ENCODE measurements at places on chromosomes 7 and 10.

DNA sequence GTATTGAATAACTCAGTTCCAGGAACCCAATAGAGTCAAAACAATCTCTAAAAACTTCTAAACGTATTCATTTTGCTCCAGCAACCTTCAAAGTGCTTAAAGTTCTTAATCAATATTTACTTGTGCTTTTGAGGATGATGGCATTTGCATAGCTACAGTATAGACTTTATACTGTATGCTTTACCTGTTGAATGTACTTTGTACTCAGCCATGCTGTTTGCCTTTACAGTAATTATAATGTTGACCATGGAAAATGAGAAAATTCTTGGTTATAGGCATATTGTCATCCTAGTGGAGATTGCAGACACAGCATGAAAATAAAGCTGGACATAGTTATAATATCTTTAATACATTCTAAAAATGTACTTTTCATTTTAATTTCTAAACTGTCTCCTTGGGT lies 762.7 kb upstream of the PHF14 start:
- no peak for DNase-seq

GRCh38 chr10:133617196-133617595 lies 9.4 kb downstream of the FRG2B start:
- no peak for DNase-seq

- no peak for DNase-seq
Measured at GRCh38 chr10:110858297-110858934, 13.3 kb upstream of the PDCD4 start.

GRCh38 chr10:86524225-86524962 lies 2.8 kb upstream of the WAPL start:
- no peak for DNase-seq

DNA sequence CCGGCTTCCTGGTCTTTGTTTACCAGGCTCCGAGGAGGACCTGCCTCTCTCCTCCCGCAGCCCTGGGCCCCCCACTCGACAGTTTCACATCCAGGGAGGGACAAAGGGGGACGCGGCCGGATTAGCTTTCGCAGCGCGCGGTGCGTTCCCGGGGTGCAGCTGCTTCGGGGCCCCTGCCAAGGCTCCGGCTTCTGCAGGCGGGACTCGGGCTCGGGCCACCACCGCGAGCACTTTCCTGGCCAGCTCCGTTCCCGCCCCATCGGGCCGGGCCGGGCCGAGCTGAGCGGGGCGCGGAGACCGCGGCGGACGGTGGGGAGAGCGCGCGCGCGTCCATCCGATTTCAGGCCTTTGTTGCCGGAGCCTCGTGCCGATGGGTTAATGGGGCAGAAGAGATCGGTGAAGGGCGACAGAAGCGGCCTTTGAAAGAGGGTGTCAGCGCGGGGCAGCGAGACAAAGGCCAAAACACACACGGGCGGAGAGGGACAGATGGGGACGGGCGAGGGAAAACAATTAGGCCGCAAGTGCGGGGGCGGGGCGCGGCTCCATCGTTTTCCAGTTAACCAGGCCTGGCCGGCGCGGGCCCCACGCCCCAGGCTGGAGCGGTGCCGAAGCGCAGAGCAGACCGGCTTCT lies 8.5 kb upstream of the UNCX start:
- no peak for DNase-seq

- DNase-seq = no peak
Measured at GRCh38 chr10:78259391-78259790, 225.7 kb downstream of the RPS24 start.

DNA sequence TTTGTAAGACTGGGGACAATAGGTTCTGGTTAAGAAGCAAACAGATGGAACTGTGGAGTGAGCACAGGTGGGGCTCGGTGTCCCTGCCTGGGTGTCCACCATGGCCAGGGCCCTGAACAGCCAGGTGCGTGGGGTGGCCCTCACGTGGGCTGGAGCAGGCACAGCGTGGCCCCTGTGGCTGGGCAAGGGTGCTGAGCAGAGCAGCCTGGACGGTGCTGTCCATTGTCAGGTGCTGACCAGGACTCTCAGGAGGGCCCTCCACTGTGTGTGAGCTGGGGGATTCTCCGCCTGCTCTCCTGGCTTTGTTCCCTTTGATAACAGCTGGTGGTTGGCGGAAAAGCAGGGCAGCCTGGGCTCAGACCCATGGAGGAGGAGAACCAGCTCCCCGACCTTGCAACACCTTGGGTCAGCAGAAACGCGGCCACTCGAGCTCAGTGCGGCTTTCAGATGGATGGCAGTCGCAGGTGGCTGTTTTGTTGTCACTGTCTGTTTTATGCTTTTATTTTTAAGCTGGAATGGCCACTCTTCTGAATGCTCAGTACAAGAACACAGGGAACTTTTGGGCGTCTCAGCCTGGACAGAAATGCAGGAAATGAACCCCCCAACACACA lies 273.9 kb upstream of the ADARB2 start:
- DNase-seq = no peak

- no peak for DNase-seq
Measured at GRCh38 chr7:29562307-29562706, 1.3 kb upstream of the PRR15 start.

DNA sequence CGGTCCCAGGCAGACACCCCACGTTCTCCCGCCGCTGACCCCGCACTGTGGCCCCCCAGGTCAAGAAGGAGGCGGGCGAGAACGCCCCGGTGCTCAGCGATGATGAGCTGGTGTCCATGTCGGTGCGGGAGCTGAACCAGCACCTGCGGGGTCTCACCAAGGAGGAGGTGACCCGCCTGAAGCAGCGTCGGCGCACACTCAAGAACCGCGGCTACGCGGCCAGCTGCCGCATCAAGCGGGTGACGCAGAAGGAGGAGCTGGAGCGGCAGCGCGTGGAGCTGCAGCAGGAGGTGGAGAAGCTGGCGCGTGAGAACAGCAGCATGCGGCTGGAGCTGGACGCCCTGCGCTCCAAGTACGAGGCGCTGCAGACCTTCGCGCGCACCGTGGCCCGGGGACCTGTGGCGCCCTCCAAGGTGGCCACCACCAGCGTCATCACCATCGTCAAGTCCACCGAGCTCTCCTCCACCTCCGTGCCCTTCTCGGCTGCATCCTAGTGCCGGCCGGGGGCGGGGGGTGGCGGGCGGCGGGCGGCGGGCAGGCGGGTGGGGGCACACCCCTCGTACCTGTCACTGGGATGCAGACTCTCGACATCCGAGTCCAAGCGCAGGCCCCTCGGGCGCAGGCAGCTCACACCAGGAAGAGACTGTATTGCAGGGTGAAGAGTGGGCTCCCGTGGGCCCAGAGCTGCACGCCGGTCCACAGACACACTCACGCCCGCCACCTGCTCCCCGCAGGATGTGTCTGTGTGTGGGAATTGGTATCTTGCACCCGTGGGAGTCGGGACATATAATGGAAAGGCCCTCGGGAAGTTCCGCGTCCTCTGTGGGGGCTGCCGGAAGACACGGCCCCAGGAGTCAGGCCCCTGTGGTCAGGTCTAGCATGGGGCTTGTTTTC lies 9.6 kb downstream of the MAFK start:
- no peak for DNase-seq

DNA sequence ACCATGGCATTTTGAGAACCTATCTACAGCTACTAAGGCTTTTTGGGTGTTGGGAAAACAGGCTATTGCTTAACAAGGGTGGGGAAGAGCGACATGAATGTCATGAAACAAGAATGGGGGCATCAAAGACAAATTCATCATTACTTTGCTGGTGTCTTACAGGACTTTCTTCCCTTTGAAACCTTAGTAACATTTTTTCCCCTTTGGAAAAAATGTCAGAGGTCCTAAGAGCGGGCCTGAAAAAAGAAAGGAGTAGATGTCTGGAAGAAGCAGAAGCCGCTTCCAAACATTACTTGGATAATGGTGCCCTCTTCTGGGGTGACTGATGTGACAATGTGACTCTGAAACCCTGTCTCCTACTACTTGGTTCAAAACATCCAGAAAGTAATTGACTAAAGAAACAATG lies 3.8 kb upstream of the DDX50 start:
- peak; percentile 14 for DNase-seq

DNA sequence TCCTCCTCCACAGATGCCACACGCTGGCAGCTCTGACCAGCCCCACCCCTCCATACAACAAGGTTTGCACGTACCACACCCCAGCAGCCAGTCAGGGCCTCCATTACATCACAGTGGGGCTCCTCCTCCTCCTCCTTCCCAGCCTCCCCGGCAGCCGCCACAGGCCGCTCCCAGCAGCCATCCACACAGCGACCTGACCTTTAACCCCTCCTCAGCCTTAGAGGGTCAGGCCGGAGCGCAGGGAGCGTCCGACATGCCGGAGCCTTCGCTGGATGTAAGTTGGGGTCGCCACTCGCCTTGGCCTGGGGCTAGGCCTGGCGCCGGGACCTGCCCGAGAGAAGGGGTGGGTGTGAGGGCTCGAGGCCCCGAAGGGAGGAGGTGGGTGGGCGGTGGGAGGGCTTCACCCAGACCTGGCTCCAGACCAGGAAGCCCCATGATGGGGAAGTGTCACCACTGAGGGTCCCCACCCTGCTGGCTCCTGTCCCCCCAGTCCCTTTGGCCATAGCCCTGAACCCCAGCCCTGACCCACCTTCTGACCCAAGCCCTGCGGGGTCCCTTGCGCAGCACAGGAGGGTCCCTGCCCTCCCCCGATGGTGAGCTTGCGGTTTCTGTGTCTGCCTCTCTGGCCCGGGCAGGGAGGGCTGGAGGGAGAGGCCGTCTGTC lies 36.2 kb upstream of the PPIF start:
- no peak for DNase-seq

- DNase-seq = no peak
Measured at GRCh38 chr10:131681122-131681521, 219.7 kb upstream of the PPP2R2D start.

DNA sequence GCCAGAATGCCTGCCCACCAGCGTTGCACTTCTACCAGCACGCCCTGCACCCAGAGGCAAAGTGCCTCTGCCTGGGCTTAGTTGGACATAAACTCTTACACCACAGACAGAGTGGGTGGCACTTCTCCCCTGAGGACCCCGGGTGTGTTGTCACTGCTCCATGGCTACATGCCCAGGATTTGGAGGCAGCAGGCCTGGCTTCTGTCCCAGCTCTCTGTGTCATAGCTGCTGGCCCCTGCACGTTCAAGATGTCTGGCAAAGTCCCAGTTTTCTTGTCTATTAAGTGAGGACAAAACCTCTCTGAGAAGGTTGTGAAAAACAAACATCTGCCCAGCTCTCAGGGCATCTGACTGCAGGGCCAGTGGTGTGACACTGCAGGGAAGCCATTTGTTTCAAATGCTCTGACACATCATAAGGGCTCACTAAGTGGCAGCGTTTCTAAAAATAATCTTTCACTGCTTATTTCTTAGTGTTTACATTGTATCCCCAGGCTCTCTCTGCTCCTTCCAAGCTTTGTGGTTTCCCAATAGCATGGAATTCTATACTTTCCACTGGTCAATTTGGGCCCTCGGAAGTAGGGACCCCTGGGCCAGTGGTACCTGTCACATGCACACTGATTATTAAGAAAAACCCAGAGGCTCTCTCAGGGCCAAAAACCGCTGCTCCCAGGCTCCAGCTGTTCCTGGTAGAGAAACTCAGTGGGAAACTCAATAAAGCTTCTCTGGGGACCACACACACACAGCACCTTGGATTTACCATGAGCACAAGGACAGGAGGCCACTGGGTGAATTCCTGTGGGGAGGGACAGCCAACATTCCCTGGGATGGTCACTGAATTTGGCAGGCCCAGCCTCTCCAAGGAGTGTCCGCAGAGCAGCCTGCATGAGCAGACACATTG lies 86.2 kb upstream of the ANLN start:
- DNase-seq = no peak

DNA sequence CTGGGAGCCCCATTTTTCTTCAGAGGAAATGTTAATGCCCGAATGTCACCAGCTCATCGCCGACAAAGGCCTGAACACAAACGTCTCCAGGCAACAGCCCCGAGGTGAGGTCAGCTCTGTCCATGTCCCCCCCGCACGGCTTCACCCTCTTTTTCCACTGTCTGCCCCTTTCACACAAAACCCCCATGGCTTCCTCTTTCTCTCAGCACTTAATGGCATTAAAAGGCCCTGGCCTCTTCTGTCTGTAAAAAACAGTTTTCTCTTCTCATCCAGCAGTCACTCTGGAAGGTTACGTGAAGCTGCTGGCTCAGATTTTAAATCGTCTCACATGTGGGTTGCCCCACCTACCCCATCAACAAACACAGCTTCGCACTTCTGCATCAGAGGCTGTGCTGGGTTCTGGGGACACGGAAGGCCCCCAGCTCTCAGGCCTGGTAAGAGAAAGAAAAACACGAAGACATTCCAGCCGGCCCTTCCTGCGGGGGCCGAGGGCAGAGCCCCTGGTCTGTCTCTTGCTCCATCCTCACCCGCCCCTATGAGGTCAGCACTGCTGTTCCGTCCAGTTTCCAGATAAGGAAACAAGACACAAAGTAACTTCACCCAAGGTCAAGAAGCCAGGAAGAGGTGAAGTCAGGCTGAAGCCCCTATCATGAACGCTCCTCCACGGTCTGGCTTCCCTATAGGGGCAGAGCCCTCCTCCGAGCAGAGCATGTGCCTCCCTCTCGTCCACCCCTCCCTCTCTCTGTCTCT lies 91.1 kb upstream of the PDGFA start:
- no peak for DNase-seq

DNA sequence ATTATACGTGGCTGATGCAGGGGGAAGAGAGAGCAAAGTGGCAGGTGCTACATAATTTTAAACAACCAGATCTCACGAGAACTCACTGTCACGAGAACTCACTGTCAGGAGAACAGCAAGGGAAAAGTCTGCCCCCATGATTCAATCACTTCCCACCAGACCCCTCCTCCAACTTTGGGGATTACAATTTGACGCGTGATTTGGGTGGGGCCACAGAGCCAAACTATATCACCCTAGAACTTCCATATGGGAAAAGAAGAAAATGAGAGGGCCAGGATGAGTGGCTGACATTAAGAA lies 15.8 kb downstream of the EZH2 start:
- no peak for DNase-seq

DNA sequence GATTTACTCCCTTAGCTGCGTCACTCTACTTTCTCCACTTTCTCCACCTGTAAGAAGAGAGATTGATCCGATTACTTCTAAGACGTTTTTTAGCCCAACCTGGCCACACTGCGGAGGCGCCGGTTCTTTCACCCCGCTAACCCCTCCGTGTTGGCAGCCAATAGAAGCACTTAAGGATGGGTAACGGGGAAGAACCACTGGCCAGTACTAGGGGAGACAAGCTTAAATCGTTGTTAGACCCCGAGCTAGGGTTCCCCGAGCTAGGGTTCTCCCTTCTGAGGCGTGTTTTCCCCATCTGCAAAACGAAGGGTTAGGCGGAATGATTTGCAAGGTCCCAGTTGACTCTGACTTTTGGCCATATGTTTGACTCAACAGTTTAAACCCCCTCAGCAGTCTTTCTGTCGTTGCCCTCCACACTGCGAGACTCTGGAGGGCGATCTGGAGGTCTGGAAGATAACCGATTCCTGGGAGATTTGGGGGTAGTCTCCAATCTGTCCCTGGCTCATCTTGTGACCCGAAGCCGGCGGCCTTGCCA lies 644 bp downstream of the UMAD1 start:
- DNase-seq = no peak

DNA sequence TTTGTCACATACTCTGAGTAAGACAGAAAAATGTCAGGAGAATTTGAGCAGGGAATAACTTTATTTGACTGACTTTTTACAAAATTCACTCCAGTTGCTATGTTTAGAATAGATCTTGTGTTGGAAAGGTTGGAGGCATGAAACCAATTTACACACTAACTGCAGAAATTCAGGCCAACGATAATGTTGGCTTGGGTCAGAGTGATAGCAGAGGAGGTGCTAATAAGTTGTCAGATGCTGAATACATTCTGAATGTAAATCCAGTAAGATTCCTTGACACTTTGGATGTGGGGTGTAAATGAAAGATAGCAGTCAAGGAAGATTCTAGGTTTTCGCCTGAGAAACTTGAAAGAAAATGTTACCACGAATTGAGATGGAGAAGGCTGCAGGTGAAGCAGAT lies 502.5 kb upstream of the GHITM start:
- no peak for DNase-seq

- DNase-seq = no peak
Measured at GRCh38 chr7:156777364-156778069, 115.5 kb downstream of the LMBR1 start.
